ENCODE measurements at places on chromosomes 1 and 21.
A peak's percentile ranks its signal among the peaks of the same experiment; 100 is the strongest.

DNA sequence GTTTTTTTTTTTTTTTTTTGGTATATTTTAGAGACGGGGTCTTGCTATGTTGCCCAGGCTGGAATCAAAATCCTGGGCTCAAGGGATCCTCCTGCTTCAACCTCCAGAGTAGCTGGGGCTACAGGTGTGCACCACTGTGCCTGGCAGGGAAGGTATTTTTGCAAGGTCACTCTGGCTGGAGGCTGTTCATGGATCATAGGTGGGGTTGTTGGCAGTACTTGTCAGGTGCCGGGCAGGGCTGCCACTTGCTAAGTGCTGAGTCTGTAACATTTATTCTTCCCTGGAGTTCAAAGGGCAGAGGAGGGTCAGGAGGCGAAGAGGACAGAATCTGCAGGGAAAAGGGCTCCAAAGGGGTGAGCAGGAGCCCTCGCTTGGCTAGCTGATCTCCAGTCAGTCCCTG is 24.1 kb downstream of the A3GALT2 start:
- no peak for DNase-seq

GRCh38 chr1:204201348-204202040 is 5.2 kb upstream of the KISS1 start:
- DNase-seq, result no peak

- DNase-seq, result peak; percentile 48
These were observed at the start of gene GPR157 for GRCh38 chr1:9128520-9129265. GPR157 (minus strand) TSS chr1:9129102; CDS start chr1:9129027, 75 bp downstream.

DNA sequence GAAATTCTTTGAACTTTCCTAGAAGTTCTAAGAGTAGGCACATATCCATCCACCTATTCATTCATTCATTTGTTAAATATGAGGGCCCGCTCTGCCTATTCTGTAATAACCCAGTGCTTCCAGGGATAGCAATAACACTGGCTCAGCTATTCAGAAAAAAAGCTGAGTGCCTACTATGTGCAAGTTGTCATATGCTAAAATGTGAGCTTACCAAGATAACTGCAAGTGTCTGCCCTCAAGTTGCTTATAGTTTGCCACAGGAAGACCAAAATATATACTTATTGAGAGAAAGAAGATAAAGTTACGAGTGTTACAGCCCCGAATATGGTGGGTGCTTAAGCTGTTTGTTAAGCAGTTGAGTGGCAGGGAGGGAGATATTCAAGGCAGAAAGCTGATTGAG is 39.6 kb downstream of the CD55 start:
- DNase-seq, result no peak

DNA sequence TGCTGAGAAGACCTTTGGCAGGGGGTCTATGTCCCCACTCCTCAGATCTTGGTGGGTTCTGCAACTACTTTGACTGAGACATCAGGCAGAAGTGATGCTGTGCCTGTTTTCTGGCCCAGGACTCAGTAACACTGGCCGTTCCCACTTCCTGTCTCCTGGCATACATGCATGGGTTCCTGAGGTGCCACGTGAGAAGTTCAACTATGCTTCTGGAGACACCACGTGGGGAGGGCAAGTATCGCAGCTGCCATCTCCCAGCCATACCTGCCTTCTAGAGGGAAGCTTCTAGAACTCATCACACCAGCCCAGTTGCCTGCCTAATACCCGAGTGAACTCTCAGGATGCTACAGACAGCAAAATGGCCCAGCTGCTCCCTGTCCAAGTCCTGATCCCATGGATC is 65.8 kb downstream of the TRABD2B start:
- DNase-seq, result no peak

GRCh38 chr1:75732703-75733102 is 8.2 kb downstream of the ACADM start:
- DNase-seq, result no peak

- DNase-seq, result peak; percentile 18
These were observed 16.9 kb upstream of the MTF2 start for GRCh38 chr1:93061895-93062792.

GRCh38 chr1:43321331-43321891 is 16.2 kb upstream of the MPL start:
- DNase-seq, result no peak

GRCh38 chr1:43101061-43101460 is 71.0 kb downstream of the EBNA1BP2 start:
- DNase-seq, result no peak

GRCh38 chr1:220484135-220484534 is 43.8 kb upstream of the MARK1 start:
- DNase-seq, result no peak

DNA sequence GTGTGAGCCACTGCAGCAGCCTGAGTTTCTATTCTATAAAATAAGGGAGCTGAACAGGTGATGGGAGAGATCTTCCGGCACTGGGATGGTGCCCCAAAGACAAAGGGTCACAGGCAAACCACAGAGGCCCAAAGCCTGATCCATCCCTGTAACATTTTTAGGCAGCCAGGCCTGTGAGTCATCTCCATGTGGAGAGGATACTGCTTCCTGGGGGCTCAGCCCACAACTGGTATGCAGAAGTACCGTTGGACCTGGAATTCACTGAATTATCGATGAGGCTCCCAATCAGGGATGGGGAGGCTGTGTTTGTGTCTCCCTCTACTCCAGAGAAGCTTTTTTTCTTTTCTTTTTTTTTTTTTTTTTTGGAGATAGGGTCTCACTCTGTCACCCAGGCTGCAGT is 48.8 kb upstream of the WASF2 start:
- peak; percentile 76 for DNase-seq

DNA sequence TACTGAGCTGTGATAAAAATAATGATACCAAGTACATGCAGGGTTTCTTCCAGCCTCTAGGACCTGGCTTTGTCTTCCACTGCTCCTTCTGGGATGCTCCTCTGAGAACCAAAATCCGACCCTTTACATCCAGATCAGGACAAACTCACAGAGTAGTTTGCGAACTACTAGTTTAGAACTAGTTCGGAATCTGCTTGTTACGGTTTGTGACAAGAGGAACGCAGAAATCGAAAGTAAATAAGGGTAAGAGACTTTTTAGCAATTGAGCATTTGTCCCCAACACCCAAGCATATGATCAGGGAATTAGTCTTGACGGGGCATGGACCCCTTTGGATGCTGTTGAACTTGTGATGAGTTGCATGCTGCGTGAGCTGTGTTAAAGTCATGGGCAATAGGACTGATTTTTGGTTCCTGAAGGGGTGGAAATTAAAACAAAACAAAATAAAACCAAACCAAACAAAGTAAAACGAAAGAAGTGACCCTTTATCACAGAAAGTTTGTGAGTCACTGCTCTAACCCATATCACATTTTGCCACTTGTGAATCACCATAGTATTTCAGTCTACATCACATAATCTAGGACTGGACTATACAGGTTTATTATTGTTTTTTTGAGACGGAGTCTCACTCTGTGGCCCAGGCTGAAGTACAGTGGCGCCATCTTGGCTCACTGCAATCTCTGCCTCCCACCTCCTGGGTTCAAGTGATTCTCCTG is 35.7 kb upstream of the ERRFI1 start:
- peak; percentile 77 for DNase-seq

DNA sequence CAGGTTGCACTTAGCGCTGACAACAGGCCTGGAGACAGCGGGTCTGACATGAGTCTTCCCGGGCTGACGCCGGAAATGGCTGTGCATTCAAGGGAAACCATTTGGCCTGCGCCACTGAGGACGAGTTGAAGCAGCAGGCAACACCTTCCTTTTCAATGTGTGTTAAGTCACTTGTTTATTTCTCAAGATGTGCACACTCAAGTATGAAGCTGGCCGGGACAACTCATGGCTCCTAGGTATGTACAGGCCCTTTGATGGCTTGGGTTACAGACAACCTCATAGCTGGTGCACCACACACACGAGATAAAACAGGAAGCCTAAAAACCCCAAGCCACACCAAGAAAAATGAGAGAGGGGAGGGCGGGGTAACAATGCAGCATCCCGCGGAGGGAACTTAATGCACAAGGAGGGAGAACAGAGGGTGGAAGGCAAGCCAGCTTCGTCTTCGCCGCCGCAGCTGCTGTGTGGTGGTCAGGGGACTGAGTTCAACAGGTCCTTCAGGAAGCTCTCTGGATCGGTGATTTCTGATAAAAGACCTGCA is 118.0 kb upstream of the IFFO2 start:
- peak; percentile 32 for DNase-seq

DNA sequence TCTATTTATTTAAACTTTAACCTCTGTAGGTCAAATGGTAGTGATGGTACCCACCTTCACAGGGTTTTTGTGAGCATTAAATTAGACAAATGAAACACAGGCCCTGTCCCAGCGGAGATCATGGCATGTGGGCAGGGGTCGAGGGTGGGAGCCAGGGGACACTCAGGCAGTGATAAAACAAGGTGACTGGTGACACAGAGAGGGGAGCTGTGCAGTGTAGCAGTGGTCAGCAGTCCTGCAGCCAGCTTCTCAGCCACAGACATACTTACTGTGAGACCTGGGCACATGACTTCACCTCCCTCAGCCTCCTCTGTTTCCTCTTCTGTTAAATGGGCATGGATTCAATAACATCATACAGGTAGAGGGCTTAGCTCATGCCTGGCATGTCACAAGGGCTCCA is 44.9 kb downstream of the SRRM1 start:
- no peak for DNase-seq

- DNase-seq, result no peak
These were observed 47.9 kb downstream of the NAV1 start for GRCh38 chr1:201586806-201587205.

DNA sequence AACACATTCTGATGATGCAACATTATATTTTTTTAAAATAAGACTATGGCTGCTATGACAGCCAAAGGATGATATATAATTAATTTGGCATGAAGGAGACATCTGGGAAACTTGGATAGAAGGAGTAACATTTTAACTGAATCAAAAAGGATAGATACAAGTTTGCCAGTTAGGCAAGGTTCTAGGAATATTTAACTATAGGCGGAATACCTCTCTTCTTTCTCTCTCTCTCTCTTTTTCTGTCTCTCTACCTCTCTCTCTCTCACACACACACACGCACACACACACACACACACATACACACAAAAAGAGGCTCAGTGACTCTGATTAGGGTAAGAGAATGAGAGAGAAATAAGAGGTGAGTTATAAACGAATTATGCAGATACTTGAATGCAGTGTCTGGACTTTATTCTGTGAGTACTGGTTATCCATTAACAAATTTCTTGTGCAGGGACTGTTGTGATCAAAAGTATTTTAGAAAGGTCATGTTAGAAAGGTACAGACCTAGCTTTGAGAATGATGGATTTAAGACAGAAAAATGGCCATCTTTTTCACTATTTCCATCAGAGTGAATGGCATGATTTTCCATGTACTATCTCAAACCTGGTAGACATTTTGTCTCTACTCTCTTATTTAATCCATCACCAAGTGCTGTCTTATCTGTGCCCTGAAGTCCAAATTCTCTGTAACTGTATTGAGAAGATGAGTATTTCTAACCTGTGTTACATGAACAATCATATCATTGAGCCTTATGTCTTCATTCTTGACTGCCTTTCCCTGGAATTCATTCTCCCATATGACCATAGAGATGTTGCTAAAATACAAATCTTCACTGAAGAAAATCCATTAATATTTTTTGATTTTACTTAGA is 1106.9 kb upstream of the ADGRL4 start:
- no peak for DNase-seq

DNA sequence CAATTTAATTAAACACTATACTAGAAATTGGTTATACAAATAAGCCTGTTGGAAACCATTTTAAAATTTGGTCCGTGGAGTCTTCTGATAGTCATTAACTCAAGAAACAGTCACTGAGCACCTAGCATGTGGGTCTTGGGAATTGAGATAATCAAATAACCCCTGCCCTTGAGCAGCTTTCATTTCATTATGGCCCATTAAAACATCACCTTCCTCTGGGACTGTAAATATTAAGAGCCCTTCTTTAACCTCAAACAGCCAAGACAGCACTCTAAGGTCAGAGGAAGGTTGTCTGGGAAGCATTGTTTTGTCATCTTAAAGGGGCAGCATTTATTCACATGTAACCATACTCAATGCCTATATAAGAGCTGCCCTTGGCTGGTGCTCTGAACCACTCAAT is 610.3 kb upstream of the USP24 start:
- no peak for DNase-seq

DNA sequence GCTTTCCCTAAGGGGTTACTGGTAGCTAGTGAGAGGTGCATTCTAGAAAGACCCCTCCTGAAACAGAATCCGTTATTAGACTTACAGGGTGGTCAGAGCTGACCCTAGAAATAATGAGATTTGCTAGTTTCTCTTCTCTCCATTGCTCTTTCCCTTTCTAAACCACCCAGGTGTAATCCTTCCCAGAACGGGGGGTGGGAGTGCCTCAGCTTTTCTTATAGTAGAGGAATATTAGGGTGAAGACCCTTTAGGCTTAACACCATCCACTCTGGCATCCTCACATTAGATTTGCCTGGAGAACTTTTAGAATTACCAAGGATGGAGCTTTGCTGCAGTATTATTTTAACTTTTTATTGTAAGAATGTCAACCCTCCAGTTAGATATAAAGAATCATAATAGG is 49.4 kb downstream of the CAPN9 start:
- DNase-seq, result no peak

DNA sequence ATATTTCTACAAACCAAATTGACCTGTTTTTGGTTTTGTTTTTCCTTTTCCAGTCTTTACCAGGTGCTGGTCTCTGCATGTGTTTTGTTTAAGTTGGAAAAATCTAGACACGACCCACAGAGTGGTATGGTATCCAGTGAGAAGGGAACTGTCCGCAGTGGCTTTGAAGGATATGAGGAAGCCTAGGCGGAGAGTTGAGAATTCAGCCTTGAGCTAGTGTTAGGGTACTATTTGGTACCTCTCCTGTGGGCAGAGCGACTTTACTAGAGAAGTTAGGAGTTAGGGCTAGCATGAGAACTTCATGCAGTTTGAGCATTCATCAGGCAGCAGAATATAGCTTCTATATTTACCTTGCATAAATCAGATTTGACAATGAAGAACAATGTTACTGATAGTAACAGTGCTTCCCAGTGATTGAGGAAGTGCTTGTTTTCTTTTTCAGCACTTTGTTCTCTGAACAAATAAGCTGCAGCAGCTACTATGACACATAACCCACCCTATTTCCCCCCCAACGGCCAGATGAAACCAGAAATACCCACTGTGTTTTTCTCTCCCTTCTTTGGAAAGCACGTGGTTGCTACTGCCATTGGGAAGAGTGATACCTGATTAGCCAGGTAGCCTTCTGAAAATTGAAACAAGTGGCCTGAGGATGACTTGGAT is 19.0 kb downstream of the MRPS6 start:
- DNase-seq, result no peak

DNA sequence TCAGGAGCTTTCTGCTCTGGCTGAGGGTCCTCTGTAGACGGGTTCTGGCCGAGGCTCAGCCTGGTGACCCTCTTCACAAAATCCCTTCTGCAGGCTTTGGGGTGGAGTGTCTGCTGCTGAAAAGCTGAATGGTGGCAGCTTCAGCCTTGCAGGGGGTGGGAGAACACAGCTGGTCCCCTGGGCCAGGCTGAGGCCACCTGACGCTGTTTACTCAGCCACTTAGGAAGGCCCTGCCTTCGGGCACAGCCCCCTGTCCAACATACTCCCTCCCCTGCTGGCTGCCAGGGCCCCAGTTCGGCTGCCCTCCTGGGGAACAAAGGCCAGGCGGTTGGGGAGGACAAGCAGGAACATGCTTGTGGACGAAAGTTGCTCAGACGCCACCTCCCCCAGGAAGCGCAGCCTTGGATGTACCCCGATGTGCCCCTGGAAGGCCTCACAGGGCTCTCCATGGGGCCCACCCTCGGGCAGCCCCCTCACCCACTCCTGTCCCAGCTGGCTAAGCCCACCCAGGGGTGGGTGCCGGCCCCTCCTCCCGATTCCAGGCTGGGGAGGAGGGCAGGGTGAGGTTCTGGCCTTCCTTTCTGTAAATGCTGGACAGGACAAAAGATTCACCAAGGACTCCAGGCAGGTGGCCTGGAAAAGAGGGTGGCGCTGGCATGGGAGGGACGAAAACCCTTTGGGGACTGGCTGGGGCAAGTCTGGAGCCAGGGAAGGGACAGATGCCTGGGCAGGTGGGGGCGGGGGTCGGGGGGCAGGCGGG is at the start of gene ANKRD65:
TSS of gene ANKRD65 (minus strand) at position 130 of the 760 bp plus-strand sequence. CDS start 271 bp downstream, outside the sequence.
- no peak for DNase-seq

All from astrocyte (in vitro differentiated cells and primary cell).